ENCODE measurements at places on chromosomes 1 and 21. TPM values are rescaled to one million over a fixed set of nuclear protein-coding genes. Genes with fewer than 3 reads are reported as not detected.

The MROH9 gene
- total RNA-seq: not detected

DNA sequence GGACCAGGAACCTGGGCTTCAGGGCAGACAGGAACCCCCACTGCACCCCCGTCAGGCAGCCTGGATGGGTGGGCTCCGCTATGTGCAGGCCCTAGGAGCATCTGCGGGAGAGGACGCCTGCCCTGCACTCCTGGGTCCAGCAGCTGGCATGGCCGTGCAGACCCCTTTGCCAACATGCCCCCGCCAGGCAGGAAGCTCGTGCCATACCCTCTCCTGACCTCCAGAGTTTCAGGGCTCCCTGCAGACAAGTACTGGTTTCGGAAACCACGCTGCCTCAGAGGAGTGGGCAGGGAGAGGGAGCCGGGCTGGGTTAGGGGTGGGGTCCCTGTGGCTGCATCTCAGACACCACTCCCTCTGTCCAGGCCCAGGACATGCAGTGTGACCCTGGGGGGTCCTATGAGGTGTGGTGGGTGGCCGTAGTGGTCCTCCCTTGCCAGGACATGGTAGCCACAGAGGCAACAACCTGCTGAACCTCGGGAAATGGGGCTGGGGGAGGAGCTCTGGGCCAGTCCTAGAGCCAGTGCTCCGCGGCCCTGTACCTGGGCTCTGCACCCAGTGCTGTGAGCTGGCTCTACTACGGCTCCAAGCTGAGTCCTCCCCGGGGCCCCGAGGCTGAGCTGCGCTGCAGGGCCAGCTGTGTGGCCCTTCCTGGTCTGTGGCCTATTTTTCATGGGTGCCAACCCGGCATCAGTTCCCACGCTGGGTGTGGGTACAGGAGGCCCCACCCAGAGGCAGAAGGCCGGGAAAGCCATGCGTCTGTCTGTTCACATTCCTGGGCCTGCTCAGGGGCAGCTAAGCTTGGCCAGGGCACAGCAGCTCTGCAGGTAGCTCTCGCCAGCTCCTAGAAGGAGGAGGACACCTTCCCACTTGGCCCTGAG, 1.4 kb downstream of the PLEKHN1 start:
- no peak for DNase-seq

DNA sequence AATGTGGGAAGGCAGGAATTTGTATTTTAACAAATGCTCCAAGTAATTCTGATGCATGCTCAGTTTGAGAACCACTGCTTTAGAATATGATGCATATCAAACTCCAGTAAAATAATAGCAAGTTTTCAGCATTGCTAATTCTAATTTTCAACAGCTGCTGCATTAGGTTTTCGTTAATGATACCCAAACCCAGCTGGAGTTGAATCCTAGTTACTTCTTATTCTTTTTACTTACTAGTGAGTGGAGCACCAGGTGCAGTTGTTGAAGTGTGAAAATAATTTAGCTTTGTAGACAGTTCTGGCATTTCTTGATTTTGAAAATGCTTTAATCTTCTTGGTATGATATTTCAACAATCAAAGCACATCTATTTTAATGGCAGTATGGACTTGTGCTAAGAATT, 138.5 kb downstream of the HS2ST1 start:
- no peak for DNase-seq

- no peak for DNase-seq
These were observed 14.6 kb downstream of the TENT5C start for GRCh38 chr1:117620440-117620839.

The FCRL5 gene
- total RNA-seq: not detected

DNA sequence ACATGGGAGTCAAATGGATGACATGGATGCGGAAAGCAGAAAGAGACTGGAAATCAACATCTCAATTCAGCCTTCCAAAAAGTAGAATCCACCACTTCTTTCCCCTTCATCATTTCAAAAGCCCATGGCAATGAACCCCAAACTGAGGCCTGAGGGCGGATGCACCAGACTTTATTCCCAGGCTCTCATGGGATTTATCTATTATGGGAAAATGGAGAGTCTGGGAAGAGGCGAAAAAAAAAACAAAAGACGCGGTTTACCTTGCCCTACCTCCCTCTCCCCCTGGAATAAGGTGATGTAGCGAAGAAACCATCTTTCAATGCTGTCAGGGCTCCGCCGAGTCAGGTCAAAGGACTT, 624 bp downstream of the KIFAP3 start:
- DNase-seq: no peak

- no peak for DNase-seq
These were observed 68.7 kb upstream of the KCNA3 start for GRCh38 chr1:110743397-110743796.

- DNase-seq: no peak
These were observed 399.5 kb downstream of the MATN1 start for GRCh38 chr1:30323841-30324240.

- no peak for DNase-seq
These were observed 12.5 kb downstream of the QSOX1 start for GRCh38 chr1:180167021-180167701.

- DNase-seq: no peak
These were observed 18.7 kb upstream of the CD55 start for GRCh38 chr1:207302618-207303393.

GRCh38 chr1:67610450-67610849, 74.6 kb upstream of the GADD45A start:
- no peak for DNase-seq

- DNase-seq: no peak
These were observed 37.9 kb upstream of the IFFO2 start for GRCh38 chr1:18994381-18994780.

- DNase-seq: no peak
These were observed 101.4 kb downstream of the TSEN15 start for GRCh38 chr1:184152974-184153373.

DNA sequence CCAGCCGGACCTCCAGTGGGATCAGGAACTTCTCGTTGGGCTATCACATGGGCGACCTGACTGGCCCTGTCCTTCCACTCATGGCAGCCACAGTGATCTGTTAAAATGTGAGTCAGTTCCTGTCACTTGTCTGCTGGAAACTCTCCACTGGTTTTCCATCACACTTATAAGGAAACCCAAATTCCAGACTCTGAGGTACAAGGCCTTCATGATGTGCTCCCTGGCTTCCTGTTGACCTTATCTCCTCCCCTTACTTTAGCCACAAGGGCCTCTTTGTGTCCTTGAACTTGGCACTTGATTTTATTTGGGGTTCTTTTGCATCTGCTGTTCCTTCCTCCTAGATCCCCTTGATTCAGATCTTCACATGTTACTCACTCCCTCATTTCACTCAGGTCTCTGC, 96.8 kb downstream of the TENT5C start:
- no peak for DNase-seq

The UBASH3A gene
- total RNA-seq: not detected

GRCh38 chr1:176174108-176174507, 33.0 kb downstream of the COP1 start:
- DNase-seq: no peak

- DNase-seq: no peak
These were observed 191.7 kb downstream of the GIPC2 start for GRCh38 chr1:78237364-78237916.

DNA sequence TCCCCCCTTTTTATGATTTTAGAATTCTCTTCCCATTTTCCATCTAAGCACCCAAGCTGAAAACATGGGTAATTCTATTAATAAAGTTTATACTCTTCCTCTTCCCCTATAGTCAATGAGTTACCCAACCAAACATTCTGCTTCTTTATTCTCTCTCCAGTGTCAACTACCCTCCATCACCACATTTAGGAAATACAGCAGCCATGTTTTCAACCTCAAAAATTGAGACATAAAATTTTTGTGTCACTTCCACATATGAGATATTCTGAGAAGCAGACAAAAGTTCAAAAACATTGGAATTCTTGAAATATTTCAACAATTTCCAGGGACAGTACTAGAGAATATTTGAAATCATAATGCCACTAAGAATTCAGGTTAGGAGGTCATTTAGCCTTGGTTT, 64.8 kb upstream of the ATP1A1 start:
- DNase-seq: no peak

GRCh38 chr1:156698995-156699394, 6.4 kb downstream of the CRABP2 start:
- DNase-seq: no peak

- DNase-seq: no peak
These were observed 1.8 kb downstream of the CAP1 start for GRCh38 chr1:40042341-40042740.

The BTBD19 gene
- 2.8 TPM for total RNA-seq

GRCh38 chr1:97996880-97997279, 76.0 kb upstream of the DPYD start:
- no peak for DNase-seq

DNA sequence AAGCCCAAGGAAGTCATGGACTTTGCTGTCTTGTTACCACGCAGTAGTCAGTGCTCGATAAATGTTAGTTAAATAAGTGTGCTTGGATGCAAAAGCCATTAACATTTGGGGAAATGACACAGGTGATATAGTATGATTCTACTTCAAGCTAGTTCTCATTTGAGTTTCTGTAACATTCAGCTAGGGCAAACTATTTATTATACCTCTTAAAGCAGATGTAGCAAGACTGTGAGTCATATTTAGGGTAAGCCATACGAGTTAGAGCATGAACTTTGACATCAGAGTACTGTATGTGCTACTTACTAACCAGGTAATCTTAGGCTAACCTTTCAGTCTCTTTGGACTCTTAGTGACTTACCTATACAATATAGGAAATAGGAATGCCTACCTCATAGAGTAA, 21.0 kb downstream of the CLCA4 start:
- DNase-seq: no peak

The KLHL12 gene
- total RNA-seq: 25.9 TPM

The OR2L3 gene
- total RNA-seq: not detected

DNA sequence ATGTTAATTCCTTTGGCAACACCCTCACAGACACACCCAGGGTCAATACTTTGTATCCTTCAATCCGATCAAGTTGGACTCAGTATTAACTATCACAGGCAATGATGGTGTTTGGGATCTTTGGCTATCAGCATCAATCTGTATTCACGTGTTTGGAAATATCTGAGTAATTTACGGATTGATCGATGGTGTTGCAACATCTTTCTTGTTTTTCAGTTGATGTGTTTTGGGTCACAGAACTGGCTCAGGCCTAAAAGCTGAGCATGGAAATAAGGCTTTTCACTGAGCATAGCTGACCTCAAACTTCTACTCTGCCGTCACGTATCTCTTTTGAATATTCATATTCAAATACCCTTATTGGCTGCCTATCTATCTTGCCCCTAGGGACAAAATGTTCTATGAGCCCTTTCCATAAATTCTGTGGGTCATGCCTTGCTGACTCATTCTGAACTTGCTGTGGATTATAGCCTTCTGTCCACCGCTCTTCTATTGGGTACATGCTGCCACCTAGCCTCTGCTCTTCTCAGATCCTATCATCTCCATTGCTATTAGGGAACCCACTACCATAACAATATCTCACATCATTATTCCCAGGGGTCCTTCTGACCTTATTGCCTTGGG, 156.0 kb downstream of the PDE4B start:
- DNase-seq: no peak

- DNase-seq: no peak
These were observed 13.9 kb downstream of the ASH1L start for GRCh38 chr1:155548706-155549105.
